ENCODE measurements at places on chromosomes 7 and 10.
A peak's percentile ranks its signal among the peaks of the same experiment; 100 is the strongest.

DNA sequence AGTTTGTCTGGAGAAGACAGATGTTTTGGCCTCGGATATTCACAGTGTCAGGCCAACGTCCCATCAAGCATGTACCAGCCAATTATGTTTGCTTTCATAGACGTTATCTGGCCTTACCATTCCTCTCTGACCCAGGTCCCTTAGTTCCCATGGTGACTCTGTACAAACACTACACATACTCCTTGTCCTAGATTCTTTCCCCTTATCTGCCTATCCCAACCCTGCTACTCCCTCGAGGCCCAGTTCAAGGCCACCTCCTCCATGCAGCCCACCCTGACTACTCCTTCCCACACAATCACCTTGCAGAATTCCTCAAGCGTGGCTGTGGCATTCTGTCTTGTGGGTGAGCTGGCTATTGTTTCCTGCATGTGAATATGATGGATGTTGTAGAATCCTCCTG, 155.2 kb downstream of the PRKAG2 start:
- no peak for DNase-seq

DNA sequence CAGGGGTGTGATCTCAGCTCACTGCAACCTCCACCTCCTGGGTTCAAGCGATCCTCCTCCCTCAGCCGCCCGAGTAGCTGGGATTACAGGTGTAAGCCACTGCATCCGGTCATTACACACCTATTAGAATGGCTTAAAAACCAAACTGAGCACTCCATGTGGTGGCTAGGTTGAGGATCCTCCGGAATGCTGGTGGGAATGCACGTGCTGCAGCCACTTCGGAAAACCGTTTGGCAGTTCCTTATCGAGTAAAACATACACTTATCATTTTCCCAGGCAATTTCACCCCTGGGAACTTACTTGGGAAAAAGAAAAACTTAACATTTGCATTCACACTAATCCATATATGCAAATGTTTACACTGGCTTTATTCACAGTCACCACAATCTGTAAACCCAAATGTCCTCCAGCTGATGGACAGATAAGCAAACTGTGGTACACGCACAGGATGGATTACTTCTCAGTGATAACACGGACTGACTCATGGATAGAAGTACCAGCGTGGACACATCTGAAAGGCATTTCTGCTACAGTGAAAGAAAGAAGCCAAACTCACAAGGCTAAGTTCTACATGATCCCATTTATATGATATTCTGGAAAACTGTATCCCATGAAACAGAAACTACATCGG, 20.4 kb downstream of the RFC2 start:
- DNase-seq, result no peak

DNA sequence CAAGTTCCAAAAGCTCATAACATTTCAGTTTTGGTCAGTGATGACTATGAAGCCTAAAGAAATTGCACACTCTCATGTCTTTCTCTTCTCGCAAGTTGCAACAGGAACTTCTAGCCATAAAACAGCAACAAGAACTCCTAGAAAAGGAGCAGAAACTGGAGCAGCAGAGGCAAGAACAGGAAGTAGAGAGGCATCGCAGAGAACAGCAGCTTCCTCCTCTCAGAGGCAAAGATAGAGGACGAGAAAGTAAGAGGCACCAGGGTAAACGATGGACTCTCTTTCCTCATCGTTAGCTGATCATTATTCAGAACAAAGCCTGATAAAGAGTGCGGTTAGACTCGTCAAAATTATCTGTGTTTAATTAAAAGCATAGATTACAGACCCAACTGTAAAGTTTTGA, 94.7 kb downstream of the HDAC9 start:
- DNase-seq, result no peak

DNA sequence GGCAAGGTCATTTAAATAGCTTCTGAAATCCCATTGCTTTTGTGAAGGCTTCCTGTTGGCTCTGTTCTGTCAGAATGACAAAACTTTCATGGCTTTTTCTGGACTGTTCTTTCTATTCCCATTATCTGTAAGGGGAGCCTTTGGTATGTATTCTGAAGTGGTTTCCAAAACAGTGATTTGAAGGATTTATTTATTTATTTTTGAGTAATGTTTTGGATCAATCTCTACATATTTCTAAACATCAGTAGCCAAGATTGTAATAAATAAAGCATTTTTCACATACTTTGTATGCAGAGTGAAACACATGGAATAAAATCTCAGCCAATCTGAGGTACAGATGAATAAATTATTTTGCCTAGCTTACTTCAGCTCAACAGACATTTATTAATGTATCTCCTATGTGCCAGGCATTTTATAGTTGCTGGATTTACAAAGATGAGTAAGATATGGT, 121.1 kb downstream of the BBS9 start:
- DNase-seq, result no peak

- DNase-seq, result no peak
Observed at GRCh38 chr10:101331956-101332355, 22.0 kb upstream of the BTRC start.

DNA sequence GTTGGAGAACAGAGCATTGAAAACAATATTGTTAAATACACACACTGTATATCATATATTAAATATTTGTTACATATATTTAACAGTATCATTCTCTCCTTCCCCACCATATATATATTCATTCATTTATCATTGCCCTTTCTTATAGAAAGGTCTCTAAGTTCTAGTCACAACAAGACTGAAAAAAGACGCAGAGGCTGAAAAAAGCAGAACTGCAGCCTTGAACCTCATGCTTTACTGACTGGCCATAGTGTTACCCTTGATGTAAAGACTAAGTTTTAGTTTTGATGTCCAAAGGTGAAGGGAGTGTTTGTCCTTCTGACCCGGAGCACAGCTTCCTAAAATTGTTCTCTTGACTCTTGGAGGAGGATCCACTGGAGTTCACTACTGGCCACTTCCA, 247.9 kb downstream of the PTEN start:
- no peak for DNase-seq

DNA sequence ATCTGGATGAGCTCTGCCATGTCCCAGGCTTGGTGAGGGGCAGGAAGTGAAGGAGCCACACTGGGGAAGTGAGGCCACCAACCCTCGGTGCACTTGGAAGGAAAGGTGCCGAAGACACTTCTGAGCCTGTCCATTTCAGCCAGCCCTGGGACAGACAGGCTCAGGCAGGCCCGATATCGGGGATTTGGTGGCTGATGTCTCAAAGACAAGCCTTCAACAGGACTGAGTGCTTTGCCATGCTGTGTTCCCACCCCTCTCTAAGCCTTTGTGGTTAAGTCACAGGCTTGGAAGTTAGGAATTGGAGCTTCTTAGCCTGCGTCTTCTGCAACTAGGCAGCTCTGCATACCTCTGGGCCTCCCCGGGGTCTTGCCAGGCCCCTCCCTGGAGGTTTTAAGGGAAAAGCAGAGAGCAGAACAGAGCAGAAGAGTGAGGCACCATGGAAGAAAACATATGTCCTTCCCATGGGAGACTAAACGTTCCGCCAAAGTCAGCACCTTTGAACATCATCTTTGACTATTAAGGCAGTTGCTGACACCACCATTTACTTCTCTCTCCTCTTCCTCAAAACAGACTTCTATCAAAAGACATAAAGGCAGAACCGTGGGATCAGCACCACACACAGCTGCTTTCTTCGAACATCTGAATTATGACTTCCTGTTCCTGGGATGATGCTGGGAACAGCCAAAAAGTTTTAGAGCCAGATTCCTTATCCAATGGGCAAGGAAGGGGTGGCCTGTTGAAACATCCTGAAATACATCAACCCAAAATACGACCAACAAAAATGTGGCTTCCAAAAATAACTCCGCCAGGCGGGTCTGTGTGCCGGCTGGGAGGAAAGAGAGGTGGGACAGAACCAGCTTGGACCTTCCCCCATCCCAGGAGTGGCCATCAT, 71.8 kb downstream of the AFAP1L2 start:
- peak; percentile 53 for DNase-seq

DNA sequence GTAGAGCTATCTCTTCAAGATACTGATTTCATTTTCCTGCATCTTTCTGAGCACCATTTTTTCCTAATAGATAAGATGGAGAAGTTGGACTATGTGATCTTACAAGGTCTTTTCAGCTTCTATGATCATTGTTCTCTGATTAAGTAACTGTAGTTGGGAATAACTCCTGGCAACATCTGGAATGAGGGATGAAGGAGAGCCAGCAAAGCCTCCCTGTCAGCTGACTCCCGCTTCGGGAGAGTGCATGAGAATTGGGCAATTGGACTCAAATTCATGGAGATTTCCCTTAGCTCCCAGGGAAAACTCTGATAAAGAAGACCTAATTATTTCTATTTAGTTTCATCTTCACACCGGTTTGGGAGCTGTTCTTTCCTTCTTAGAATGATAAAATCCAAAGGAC, 146.1 kb downstream of the CCDC71L start:
- no peak for DNase-seq

DNA sequence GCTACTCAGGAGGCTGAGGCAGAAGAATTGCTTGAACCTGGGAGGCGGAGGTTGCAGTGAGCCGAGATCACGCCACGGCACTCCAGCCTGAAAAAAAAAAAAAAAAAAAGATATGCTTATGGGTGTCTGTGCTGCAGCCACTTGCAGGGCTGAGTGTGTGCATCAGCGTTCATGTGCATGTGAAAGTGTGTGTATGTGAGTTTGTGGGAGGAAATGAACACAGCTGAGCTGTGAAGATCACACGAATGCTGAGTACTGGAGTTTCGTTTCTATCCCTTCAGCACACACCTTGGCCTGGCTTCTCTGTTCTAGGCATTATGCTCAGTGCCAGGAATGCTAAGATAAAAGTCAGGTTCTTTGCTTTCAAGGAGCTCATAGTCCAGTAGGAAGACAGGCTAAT, 12.0 kb upstream of the SVOPL start:
- no peak for DNase-seq

DNA sequence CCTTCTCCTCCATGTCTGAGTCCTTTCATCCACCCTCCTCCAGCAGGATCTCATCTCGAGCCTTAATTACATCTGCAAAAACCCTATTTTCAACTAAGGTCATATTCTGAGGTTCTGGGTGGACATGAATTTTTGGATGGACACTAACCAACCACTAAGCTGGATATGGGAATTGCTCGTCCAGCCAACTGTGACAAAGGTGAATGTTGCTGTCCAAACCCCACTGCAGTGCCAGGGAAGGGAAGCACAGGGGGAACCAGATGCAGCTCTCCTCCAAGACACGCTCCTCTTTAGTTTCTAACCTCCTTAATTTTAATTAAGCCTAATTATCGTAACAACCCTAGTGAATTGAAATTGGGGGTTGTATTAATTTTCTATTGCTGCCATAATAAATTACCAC, 65.1 kb upstream of the EBF3 start:
- no peak for DNase-seq

DNA sequence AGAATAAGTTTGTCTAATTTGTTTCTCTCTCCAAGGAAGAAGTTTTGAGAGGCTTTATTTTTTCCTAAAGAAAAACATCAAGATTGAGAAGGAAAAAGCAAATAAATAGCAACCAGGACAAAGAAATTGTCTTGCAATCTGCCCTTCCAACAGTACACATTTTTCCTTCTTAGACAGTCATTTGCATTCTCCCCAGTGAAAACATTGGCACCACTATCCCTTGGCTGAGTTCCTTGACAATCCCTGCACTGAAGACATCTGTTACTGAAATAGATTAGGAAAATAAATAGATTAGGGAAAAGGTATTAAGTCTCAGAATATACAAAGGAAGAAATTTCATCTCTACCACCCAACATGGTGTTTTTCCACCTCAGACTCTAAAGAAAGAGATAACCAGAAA, 12.2 kb upstream of the TMEM243 start:
- DNase-seq, result no peak

DNA sequence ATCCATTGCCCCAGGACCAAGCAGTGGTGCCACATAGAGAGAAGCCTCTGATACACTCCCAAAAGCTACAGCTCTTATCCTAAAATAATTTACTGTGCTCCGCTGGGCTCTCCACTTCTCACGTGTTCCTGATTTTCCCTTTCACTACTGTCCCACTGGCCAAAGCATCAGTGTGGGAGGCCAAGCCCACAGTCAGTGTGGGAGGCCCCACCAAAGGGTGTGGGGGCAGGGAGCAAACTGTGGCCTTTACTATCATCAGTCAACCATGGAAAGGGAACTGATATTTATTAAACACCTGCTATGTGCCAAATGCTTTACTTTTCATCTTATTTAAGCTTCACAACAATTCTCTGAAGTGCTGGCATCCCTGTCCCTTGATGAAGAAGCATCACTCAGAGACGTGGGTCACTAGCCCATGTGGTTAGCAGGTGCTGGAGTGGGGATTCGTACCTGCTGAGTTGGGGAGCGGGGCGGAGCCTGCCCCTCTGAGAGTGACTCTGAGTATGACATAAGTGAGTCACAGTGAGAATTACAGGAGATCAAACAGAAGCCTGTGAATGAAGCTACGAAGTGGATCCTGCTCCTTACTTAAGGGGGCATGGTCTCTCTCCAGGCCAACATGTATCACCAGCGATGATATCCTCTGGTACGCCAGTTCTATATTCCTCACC, 50.4 kb downstream of the PYROXD2 start:
- DNase-seq, result no peak

GRCh38 chr10:133229265-133230043, 563 bp upstream of the UTF1 start:
- no peak for DNase-seq

- no peak for DNase-seq
Observed at GRCh38 chr7:96300502-96300901, 21.4 kb downstream of the SLC25A13 start.
